ENCODE measurements at places on chromosomes 11 and 22.

DNA sequence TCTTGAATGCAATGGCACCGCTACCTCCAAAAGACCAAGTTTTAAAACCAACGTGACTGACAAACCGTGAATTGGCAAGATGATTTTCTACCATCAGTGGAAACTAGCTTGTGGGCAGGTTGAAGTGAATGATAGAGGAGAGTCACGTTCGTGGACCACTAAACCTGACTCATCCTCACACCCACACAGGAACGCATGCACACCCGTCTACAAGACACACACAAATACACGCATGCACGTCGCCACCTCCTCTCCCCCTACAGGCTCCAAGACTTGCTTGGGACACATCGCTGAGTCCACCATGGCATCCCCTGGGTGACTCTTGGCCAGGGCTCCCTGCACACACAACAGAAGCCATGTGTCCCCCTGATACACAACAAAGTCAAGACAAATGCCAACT is 14.4 kb downstream of the TMPRSS6 start:
- no peak for DNase-seq

DNA sequence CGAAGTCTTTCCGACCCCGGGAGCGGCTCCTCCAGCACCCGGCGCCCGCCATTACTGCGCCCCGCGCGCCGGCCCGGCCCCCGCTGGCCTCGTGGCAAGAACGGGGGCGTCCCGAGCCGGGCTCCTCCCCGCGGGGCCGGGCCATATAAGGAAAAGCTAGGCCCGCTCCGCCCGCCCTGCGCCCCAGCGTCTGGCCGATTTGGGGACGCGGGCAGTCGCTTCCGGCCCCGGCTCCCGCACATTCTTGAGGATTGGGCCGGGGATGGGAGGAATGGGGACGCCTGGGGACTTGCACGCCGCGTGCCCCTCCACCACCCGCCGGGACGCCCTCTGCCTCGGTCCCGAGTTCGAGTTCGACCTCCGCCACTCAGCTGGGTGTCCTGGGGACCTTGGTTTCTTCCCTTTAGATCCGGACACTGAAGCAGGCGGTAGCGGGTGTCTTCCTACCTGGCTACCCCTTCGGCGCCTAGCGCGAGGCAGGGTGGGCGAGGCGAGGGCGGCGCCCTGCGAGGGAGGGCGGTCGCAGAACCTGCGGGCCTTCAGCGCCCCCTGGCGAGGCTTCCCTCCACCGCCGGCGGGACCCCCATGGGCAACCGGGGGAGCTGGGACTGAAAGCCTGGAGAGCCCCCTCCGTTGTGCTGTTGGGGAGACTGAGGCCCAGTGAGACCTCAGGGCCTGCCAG is 3.8 kb downstream of the SMTN start:
- DNase-seq = peak; percentile 84

DNA sequence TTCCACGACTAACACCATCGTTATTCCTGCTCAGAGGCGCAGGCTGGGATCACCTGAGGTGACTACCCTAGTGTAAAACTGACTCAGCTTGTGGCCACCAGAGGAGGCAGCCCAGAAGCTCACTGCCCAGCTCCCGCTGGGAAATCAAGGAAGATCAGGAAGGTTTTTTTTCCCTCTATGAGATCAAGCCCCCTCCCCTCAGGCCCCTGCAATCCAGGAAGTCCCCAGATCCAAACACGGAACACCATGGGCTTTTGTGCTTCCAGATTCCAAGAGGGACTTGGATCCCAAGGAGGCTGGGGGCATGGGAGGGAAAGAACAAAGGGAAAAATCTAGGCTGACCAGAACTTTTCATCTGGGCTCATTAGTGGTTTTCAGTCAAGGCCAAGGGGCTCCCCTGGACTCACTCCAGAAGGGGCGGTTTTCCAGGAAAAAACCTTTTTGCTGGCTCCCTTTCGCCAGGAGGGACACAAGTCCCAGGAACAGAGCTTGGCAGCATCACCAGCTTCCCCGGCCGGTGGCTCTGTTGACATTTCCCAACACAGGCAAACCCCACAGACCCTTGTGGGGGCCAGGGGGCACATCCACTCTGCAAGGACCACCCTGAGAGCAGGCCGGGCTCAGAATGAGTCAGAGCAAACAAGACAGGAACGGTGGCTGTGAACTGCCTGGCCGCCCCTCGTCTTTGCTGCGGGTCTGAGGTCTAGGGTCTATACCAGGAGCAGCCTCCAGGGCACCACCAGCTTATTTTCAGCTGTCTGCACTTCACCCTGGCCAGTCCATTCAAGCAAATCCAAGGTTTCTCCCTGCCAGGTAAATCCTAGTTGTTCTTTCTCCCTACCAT is 36.8 kb downstream of the MYH9 start:
- DNase-seq = no peak

- DNase-seq = peak; percentile 6
These were observed 9.9 kb downstream of the IFT27 start for GRCh38 chr22:36765943-36766450.

- no peak for DNase-seq
These were observed 261.5 kb downstream of the BRD1 start for GRCh38 chr22:49566141-49566541.

DNA sequence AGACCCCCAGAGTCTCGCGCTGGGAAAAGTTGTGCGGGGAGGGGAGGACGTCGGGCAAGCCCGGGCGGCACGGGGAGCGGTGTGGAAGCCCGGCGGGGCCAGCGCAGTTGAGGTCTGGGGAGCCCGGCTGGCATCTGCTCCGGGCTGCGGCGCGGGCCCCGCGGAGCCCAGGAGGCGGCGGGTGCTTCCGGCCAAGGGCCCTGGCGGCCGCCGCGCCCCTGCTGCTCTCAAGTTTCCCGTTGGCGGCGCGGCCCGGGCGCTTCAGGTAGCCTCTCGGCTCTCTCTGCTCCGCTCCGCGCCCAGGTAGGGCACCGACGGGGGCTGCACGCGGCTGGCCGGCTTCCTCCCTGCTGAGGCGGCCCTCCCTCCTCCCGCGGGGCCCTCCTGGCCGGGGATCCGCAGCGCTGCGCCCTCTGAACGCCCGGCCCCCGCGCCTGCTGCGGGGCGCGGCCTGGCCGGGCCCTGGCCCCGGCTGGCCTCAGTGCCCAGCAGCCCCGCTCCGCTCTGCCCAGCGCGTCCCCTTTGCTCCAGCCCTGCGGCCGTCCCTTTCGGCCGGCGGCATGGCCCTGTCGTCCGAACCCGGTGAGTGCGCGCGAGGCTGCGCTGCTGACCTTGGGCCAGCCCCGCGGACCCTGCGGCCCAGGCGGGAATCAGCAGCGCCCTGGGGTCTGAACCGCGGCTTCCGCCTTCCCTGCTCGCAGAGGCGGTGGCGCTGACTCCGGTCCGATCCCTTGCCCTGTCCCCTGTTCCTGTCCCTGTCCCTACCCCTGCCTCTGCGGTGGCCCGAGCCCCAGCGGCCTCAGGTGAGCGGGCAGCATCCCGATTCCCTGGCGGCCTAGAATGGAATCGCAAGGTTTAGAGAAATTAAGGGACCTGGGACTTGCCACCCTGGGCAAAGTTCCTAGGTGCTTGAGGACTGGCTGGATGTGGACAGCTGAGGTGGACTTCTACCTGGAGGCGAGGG is 4.3 kb upstream of the AMPD3 start:
- DNase-seq = peak; percentile 49

GRCh38 chr22:47853750-47854149 is 1091.3 kb downstream of the TBC1D22A start:
- DNase-seq = no peak

GRCh38 chr11:97955595-97955994 is 1065.2 kb upstream of the CNTN5 start:
- DNase-seq = no peak

DNA sequence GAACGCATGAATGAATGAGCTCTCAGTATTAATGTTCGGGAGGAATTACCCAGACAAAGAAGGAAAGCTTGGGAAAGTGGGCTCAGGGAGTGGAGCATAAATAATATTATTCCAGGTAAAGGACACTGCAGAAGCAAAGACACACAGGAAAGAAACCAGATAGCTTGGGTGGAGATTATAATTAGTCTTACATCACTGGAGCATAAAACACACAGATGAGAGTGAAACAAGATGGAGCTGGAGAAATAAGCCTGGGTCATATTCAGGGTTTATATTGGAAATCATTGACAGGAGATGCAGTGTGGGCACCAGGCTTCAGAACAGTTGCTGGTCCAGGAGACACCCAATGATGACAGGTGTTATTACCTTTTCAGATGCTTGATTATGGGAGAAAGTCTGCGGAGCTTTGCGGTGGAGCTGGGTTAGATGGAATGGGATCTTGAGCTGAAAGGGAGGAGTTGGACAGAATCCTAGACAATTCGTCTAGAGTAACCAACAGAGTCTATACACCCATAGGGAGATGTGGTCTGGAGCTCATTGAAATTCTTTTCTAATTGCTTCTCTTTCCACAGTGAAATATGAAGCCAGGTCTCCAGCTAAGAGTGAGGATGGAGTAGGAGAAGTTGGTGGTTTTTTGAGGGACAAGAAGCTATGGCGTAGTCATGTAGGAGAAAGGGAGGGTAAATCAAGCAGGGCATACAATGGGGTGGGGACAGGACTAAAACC is 227.2 kb downstream of the FAM76B start:
- DNase-seq = no peak

DNA sequence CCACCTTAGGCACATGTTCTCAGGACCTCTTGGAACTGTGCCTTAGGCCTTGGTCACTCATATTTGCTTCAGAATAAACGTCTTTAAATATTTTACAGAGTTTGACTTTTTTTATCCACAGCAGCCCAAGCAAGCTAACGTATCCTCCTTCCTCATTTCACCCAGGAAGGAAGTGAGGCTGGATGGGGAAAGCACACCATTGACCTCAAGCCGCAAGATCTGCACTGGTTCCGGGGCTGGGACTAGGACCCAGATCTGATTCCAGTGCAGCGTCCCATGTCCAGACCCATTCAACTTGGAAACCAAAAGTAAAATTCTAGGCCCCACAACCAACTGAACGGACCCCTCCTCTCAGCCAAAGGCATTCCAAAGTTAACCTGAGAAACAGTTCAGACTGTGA is 2.4 kb upstream of the LGALS12 start:
- DNase-seq = no peak

GRCh38 chr22:37098976-37099591 is 10.4 kb downstream of the TMPRSS6 start:
- no peak for DNase-seq

GRCh38 chr11:65446446-65447277 is 24.1 kb downstream of the NEAT1 start:
- peak; percentile 44 for DNase-seq

DNA sequence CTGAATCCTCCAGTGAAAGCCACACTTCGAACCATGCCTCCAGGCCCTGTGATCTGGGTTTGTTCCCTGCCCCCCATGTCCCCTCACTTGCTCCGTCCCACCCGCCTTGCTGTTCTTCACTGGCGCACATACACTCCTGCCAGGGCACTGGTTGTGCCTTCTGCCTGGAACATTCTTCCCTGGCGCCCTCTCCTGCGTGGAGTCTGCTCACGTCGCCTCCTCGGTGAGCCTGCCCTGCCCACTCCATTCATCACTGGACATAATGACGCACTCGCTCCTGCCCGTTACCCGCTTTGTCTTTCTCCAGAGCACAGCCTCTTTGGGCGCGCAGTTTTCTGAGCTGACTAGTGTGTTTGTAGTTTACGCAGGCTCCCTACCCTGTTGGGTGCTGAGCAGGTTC is 21.0 kb upstream of the MIEF1 start:
- DNase-seq = no peak

GRCh38 chr11:93727985-93728791 is 13.1 kb downstream of the TAF1D start:
- no peak for DNase-seq

DNA sequence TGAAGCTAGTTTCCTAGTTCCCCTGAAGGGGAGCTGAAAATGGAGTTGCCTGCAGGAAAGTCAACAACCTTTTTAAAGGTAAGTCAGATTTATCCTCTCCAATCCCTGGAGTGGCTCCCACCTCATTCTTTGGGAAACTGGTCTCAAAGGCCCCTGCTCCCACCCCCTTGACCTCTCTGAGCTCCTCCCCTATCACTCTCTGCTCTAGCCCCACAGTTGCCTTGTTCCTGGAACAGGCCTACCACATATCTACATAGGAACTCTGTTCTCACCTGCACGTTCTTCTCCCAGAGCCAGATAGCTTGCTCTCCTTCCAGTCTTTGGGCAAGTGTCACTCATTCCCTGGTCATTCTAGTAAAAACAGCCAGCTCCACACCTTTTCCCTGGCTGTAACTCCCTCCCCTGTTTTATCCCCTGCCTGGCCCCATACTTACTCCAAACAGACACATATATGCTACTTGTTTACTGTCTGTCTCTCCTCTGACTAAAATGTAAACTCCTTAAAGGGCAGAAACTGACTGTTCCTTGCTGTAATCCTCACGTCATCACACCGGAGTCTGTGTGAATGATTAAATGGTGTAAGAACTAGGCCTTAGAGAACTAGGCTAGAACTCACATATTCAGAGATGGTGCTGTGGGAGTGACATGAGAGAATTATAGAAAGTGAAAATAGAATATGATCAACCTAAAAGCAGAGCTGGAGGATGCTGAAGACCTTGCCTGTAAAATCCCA is 53.3 kb downstream of the TCF20 start:
- DNase-seq = no peak

DNA sequence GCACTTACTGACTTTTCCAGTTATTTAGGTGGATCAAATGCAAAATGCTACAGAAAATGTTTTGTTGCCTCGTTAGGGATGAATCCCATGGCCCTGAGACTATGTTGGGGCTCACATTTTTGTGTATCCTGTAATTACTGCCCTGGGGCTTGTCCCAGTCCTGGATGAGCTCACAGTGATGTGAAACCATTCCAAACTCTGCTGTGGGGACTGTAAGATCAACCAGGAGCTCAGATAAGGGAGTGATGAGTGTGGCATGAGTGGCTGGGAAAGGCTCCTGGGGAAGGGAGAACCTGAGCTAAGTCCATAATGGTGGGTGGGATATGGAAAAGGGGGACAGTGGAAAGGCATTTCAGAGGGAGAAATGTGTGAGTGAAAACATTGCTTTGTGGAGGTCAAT is 54.0 kb downstream of the SLC5A1 start:
- no peak for DNase-seq

GRCh38 chr11:83031127-83031526 is 40.6 kb downstream of the RAB30 start:
- DNase-seq = no peak

- DNase-seq = no peak
These were observed 5.6 kb upstream of the KIAA0930 start for GRCh38 chr22:45246060-45246985.

- no peak for DNase-seq
These were observed 88.6 kb downstream of the SNX19 start for GRCh38 chr11:130827451-130828377.

DNA sequence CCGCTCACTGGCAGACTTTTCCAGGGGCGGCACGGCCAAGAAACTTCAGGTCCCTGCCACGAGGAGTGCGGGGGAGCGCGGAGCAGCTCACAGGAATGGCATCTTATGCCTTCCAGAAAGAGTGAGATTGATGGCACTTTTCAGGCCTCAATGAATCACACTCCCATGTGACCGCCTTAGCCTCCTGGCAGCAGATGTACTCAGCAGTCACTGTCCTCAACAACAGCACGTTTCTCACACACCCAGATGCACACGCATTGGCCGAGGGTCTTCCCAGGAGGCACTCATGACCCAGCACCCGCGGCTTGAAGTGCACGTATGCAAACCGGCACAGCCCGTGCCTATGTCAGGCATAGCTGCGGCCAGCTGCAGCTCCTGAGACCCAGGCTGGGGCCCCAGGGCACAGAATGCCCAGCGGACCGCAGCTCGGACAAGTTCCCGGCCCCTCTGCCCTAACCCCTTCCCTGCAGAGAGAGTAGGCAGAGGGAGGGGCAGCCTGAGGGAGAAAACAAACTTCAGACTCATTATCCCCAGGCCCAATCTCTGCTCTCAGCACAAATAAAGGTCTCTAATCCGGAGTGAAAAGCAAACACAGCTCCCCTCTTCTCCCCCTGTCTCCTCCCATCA is 48.3 kb downstream of the RPUSD4 start:
- peak; percentile 47 for DNase-seq
